ENCODE measurements at places on chromosomes 7 and 10. TPM values are rescaled to one million over a fixed set of nuclear protein-coding genes. Genes with fewer than 3 reads are reported as not detected.

GRCh38 chr7:2820508-2820934 is 23.6 kb downstream of the GNA12 start:
- DNase-seq: no peak
- H3K36me3 ChIP-seq: no peaks in the 10 kb centered on the region
- H3K4me1 ChIP-seq: peaks cover 18% of the 10 kb centered on the region
- H3K4me3 ChIP-seq: no peak overlapping the region
- H3K27ac ChIP-seq: no peak overlapping the region

GRCh38 chr7:16399916-16400892 is 21.1 kb downstream of the CRPPA start:
- peaks cover 21% of the 10 kb centered on the region for H3K36me3 ChIP-seq
- H3K4me3 ChIP-seq: no peak overlapping the region
- DNase-seq: no peak
- H3K4me1 ChIP-seq: no peaks in the 10 kb centered on the region

DNA sequence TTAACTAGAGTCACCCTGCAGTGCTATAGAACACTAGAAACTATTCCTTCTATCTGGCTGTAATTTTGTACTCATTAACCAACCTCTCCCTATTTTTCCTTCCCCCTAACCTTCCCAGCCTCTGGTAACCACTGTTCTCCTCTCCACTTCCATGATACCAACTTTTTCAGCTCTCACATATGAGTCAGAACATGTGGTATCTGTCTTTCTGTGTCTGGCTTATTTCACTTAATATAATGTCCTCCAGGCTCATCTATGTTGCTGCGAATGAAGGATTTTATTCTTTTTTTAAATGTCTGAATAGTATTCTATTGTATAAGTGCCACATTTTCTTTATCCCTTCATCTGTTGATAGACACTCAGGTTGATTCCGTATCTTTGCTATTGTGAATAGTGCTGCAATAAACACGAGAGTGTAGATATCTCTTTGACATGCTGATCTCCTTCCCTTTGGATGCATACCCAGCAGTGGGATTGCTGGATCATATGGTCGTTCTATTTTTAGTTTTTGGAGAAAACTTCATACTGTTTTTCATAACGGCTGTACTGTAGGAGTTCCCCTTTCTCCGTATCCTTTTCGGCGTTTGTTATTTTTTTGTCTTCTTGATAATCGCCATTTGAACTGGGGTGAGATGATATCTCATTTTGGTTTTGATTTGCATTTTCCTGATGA is 101.4 kb downstream of the FAM107B start:
- no peaks in the 10 kb centered on the region for H3K36me3 ChIP-seq
- H3K27ac ChIP-seq: no peak overlapping the region
- DNase-seq: no peak
- no peak overlapping the region for H3K4me3 ChIP-seq
- peaks cover 2% of the 10 kb centered on the region for H3K4me1 ChIP-seq

ENO4 gene
- total RNA-seq: not detected

HECW1 gene
- not detected for total RNA-seq

ZNF25 gene
- total RNA-seq: 7.0 TPM

PNLIPRP3 gene
- not detected for total RNA-seq

METTL2B gene
- 23.3 TPM for total RNA-seq
